ENCODE measurements at places on chromosomes 2 and 18. TPM values are rescaled to one million over a fixed set of nuclear protein-coding genes. Genes with fewer than 3 reads are reported as not detected.

DNA sequence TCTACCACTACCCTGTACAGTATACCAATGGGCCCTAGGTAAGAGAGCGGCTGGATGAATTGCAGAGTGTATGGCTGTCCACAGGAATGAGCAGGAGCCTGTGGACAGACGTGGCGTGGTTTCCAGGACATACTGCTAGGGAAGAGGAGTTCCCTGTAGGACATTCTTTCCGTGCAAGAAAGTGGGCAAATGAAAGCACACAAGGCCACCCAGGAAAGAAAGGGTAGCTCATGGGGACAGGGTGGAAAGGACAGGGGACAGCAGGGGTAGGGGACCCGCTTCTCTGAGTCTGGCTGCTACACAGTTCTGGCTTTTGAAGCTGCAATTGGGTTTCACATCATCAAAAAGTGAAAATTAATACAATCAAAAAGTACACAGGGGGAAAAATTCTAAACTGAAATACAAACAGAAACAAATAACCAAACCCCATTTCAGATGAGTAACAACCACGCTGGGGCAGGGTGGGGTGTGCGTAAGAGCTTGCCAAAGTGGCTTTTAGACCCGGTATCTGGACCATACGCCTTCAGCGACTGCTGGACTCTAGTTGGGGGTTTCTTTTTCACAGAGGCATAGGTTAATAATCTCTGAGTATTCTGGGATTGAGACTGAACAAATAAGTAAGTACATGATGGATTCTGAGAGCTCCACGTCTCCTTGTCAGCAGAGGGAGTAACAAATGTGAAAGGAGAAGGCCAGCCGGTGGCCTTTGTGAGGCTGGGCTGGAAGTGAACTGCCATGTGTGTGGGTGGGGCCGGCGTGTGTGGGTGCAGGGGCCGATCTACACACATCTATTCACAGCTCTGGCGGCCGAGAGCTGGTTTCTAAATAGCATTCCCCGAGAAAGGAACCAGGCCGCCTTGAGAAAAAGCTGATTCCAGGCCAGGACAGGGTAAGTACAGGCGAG is 84.0 kb downstream of the HDAC4 start:
- no peak for DNase-seq

- no peak for DNase-seq
Observed at GRCh38 chr2:232133078-232133477, 171.6 kb downstream of the DIS3L2 start.

- no peak for DNase-seq
Observed at GRCh38 chr2:65876114-65876513, 443.7 kb upstream of the SPRED2 start.

DNA sequence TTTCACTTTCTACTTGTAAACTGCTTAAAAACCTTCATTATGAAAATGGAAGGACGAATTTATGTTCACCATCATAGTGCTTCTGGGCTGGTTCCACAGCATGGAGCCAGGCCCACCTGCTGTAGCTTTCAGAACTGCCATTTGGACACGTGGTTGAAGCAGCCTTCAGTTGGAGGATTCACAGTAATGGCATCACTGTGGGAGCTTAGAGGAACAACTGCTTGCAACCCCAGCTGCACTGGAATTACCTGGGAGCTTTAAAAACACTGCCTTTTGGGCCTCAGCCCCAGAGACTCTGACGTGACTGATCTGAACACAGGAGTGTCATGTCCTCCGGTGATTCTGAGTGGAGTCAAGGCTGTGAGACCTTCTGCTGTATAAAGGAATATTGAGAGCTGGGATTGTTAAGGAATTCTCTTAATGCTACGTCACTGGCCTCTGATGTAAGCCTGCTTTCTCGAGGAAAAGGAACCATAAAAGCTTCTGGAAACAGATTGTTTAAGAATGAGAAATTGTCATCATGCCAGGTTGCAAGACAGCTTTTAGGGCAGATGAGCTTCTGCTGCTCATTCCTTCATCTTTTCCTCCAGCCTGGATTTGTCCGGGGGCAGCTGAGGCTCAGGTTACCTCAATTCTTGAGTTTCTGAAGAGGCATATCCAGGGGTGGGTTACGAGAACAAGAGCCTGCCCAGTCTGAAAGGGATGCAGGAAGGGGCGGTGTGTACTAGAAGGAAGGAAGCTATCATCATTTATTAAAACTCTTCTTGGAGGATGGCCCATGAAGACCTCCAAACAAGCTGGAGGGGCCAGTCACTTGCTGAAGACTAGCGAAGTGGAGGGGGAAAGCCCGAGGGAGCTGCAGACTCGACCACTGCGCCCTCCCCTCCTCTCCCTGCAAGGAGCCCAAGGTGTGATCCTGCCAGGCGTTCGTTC is 1.3 kb upstream of the IL1R1 start:
- no peak for DNase-seq

- DNase-seq = no peak
Observed at GRCh38 chr18:72375618-72376017, 168.5 kb downstream of the CBLN2 start.

FAM237A gene
- not detected for total RNA-seq

DNA sequence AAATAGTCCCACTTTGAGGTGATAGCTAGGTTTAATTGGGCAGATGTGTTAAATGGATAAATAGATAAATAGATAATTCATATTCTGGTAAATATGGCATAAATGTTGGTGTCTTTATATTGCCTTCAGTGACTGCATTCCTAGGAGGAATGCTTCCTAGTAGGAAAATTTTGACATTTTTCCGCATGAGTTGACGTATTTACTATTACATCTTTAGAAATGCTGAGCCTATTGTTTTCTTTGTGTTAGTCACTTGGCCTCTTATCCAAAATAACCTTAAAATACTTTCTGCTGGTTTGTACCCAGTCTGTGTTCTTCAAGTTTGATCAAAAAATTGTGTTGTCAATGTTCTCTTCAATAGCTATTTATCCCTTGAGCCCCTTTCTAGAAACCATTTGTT is 495.6 kb upstream of the ZEB2 start:
- DNase-seq = no peak

- DNase-seq = no peak
Observed at GRCh38 chr18:57846258-57846657, 43.1 kb upstream of the ATP8B1 start.

HMSD gene
- total RNA-seq = not detected

GALNT5 gene
- 0.45 TPM for total RNA-seq

GRCh38 chr18:45602926-45603325 is 12.3 kb upstream of the SLC14A2 start:
- no peak for DNase-seq

DNA sequence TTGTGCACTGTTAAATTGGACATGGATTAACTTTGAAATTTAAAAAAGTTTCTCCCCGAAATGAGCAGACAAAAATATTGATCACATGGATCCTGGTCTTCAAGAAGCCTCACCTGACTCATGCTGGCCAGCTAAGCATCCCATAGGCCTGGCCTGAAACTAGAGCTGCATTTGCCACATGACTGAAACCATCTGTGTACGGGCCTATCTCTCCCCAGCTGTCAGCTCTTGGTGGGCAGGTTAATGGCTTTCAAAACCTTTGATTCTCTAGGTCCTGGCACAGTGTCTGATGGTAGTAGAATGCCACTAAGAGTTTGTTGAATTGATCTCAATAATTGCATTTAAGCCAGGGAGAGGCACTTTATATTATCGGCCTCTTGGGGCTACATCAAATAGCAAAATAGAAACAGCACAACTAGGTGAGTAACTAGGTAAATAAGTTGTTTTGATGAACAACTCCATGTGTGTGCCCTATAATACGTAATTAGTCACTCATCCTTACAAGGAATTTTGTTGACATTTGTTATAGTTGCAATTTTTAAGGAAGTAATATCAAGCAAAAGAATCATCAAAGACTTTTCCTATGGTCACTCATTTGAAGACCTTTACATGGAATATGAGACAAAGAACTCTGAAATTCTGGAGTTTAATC is 251.1 kb downstream of the SP3 start:
- DNase-seq = no peak

- DNase-seq = no peak
Observed at GRCh38 chr2:217462121-217462520, 540.7 kb downstream of the TNS1 start.

RAPGEF4 gene
- total RNA-seq = 45.1 TPM

DNA sequence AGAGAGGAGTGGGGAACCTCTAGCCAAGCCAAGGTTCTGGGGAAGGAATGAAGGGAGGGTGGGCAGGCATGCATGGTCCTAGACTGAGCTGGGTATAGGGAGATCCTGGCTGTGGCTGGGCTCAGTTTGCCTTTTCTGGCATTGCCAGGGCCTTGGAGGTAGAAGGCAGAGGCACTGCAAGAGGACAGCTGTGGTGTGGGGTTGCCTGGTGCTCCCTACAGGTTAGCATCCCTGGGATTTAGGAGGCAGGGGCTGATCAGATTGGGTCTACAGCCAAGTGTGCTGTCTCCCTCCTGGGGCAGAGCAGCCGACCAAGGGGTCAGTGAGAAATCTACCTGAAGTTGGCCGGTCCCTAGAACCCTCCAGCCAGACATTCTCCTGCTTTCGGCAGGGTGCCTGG is 15.9 kb downstream of the ABCG8 start:
- DNase-seq = no peak

DNA sequence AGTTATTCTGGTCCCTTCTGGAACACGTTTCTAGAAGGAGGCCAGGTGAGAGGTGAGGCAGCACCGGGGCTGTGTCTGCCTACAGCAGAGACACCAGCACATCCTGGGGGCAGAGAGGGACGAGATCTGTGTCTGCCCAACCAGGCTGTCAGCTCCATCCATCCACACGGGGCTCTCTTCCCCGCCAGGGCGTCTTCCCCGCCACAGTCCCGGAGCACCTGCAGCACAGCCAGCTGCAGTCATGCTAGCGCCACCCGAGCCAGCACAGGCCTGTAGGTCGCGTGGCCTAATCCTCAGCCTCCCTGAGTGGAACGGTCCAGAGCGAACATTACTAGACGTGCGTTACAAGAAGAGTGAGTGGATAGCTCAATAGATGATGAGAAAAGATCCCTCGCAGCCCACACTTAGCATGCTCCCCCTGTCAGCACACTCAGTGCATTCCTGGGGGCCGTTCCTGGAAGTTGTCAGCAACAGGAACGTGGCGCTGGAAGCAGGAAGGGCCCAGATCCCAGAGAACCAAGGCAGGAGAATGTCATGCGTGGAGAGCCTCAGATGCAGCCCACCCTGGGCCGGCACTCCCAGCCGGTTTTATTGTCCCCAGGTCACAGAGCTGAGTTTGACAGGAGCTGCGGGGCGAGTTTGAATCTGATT is 179.0 kb downstream of the TWIST2 start:
- no peak for DNase-seq

RBKS gene
- 2.1 TPM for total RNA-seq

MALL gene
- total RNA-seq = 2.4 TPM

DNA sequence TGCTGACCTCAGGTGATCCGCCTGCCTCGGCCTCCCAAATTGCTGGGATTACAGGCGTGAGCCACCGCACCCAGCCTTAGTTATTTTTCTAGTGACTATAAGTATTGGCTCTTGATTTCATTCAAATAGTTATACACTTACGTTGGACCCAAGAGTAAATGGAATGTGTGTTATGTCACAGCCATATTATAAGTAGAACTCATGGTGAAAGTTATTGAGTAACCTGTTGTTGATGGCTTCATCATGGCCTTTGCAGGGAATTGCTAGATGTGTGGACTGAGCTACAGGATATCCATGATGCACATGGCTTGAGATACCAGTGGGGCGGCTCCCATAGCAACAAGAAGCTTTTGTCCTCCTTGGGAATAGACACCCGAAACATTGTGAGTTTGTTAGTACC is 44.7 kb downstream of the AFTPH start:
- DNase-seq = no peak

GRCh38 chr2:141925511-141925910 is 205.3 kb downstream of the LRP1B start:
- no peak for DNase-seq

CYP26B1 gene
- total RNA-seq = 47.5 TPM

DNA sequence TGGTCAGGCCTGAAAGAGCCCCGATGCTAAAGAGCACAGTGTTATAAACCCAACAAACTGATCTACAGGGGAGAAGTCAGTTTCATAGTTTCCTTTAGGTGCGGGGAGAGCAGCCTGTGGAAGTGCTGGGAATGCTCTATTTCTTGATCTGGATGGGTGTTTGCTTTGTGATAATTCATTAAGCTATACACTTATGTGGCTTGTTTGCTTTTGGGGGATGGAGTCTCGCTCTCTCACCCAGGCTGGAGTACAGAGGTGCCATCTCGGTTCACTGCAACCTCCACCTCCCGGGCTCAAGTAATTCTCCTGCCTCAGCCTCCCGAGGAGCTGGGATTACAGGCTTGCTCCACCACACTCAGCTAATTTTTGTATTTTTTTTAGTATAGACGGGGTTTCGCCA is 30.1 kb upstream of the CEP68 start:
- no peak for DNase-seq

CCT7 gene
- total RNA-seq = 96.3 TPM

DNA sequence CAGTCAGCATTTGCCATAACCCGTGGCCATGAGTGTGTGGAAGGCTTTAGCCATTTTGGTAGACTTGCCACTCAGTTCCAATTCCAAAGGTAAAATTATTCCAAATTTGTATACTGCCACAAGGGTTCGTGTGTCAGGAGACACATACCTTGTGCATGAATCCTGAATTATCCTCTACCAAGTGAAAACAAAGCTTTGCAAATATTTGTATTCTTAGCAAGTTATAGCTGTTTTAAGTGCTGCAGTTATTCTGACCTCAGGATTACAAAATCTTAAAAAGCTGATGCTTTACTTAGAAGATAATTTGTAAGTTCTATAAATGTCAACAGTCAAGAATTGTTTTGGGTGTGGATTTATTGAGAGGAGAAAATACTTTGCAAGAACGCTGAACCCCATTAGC is 100.6 kb downstream of the ANTXR1 start:
- no peak for DNase-seq

DNA sequence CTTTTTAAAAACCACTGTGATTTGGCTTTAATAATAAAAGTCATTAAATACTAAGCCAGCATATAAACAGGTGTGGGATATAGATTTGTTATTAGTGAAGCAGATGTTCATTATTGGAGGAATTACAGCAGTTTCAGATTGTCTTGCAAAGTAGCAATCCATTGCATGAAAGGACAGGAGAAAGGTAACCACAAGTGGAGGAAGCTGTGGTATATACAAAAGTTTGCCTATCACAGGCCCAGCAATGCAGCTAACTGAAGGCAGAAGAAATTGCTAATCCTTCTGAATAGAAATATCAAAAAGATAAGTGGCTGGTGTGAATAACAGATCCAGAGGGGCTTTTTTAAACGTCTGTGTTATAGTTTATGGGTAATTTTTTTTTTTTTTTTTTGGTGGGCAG is 199.4 kb downstream of the ZNF385B start:
- DNase-seq = no peak

PTPRN gene
- 18.1 TPM for total RNA-seq

DNA sequence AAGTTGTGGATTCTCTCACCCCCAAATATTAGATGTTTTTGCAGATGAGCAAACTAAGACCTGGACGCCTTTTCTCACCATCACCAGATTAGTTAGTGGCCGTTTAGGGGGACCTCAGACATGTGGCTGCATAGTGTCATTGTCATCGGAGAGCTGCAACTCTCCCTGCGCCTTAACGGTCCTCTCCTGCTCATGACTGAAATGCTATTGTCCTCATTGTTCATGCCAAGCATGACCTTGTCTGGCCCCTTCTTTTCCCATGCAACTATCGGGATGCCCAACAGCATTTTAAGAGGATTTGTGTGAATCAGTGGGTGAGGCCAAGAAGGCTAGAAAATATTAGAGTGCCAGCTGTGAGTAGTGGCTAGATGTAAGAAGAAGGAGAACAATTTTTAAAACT is 174.2 kb downstream of the SOCS6 start:
- DNase-seq = no peak

GRCh38 chr2:42171396-42171980 is 2.3 kb downstream of the EML4 start:
- DNase-seq = no peak

Data from cerebellum (tissue), 4 donors.